ENCODE measurements at places on chromosomes 2 and 18. TPM values are rescaled to one million over a fixed set of nuclear protein-coding genes. Genes with fewer than 3 reads are reported as not detected.

ZNF236 gene
- polyA plus RNA-seq, result 3.1 TPM

LYPD6 gene
- polyA plus RNA-seq, result 0.07 TPM

MZT2A gene
- 102 TPM for polyA plus RNA-seq

PER2 gene
- 2.1 TPM for polyA plus RNA-seq

XDH gene
- polyA plus RNA-seq, result 45.1 TPM

GULP1 gene
- 11.0 TPM for polyA plus RNA-seq

SERPINB7 gene
- 53.2 TPM for polyA plus RNA-seq

FIGN gene
- 2.7 TPM for polyA plus RNA-seq

POTEI gene
- polyA plus RNA-seq, result 0.01 TPM

FAM237A gene
- not detected for polyA plus RNA-seq

SNORC gene
- 0.41 TPM for polyA plus RNA-seq
